CD4-positive, alpha-beta memory T cell (primary cell): ENCODE measurements at places on chromosomes 6 and 20.
A peak's percentile ranks its signal among the peaks of the same experiment; 100 is the strongest.

DNA sequence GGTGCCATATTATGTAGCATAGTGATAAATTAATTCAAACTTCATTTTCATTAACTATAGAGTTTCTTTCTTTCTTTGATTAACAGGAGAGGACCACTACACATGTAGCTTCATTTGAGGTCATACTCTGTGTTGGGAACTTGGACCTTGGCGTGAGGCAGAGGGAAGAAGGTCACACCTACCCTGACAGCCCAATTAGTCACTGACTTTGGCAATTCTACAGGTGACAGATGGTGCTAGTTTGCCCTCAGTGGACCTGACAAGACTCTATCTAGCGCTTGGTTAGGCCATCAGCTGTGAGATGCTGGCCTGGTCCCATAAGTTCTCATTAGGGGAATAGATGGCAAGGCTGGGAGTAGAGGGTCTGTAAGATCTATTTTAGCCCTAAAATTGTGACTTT lies 14.2 kb downstream of the SLX4IP start:
- DNase-seq, result no peak

- DNase-seq, result no peak
Observed at GRCh38 chr20:792248-792647, 23.9 kb upstream of the SLC52A3 start.

- DNase-seq, result no peak
Observed at GRCh38 chr6:10276106-10276505, 138.8 kb downstream of the TFAP2A start.

DNA sequence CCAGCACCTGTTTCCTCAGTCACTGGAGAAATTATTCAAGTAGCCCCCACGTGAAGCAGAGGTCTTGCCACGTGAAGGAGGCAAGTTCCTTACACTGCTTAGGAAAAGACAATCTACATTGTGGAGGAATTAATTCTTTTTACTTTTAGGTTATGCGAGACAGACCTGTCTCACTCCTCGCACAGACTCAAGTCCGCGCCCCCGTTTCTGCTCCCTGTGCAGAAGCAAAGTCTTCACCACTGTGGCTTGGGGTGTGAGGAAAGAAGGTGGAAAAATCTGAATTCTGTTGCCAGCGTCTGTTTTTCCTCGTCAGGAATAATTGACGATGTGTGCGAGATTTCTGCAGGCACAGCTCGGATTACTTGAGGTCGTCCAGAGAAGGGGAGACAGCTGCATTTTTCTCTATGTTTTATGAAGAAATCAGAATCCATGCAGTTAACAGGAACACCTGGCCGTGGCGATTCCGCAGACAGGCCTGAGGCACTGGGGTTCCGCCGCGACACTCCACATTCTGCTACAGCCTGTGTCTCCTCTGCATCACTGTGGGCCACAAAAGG lies 185.1 kb downstream of the SMOC2 start:
- no peak for DNase-seq

DNA sequence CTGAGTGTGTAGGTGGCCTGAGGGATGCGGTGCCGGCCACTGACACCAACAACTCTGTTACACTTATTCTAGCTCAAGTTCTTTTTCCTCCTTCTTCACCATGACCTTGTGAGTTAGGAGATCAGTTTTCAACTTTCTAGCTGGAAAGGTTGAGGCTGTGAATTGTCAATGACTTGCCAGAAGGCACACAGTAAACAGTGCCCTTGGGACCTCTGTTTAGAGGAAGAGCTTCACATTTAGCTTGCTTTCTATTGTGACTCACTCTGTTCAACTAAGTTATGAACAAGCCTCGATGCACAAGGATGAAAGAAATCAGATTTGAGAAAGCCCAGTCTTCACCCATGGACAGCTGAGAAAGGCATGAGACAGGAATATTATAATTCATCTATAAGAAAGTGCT lies 455.6 kb downstream of the MAFB start:
- DNase-seq, result no peak

GRCh38 chr20:1108437-1108920 lies 9.9 kb upstream of the PSMF1 start:
- DNase-seq, result peak; percentile 39

DNA sequence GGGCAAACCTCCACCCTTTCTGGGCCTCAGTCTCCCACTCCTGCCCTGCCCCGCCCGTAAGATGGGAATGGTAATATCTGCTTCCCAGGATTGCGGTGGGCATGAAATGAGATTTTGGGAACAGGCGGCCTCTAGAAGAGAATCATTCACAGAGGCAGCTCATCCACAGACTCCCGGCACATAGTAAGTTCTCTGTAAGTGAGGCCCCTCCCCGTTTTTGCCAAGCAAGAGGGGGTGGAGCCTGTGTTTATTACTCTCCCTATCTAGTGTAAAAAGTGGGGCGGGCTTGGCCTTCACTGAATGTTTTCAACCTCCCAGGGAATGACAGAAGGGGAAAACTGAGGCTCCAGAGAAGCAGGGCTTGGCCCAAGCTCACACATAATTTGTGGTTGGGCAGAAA lies 20.0 kb downstream of the SUN5 start:
- DNase-seq, result no peak

DNA sequence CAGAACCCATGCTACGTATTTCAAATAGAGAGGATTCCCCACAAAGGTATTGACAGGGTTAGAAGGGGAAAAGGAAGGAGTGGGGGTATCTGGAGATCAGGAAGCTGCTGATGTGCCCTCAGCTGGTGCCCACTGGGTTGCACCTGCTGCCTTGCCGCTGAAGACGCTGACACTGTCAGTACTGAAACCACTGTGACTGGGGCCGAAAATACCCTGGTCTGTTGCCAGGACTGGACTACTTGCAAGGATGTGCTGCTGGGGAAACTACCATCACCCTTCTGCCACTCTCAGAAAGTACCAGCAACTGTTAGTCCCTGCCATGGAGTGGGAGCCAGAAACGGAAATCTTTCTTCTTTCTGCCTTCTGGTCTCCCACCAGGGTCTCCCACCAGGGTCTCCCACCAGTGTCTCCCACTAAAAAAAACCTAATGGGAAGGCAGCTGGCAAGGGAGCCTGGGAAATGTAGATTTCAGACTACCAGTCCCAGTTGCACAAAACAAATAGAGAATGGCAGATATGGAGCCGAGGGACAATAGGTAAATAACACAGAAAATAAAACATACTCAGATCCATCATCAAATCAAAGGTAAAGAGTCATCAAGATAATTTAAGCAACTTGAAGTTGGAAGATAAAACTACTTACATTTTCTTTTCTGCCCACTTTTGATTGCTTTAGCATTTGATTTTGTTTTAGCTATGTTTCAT lies 204.8 kb downstream of the TPBG start:
- no peak for DNase-seq

DNA sequence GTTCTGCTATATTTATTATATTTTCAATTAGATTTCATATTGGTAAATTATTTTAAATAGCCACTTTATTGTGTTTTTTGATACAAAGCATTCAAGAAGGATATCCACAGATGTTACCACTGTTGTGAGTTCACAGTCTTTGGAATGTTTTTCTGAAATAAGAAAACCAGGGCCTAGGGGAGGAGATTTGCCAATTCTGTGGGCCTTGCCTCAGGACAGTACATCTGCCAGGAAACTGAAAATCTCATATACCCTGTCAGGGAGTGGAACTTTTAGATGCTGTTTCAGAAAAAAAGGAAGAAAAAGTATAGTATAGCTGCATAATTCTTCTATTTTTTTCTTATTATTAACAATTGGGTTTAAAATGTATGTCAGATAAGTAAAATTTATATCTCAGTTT lies 995.9 kb upstream of the ADGRB3 start:
- no peak for DNase-seq

- DNase-seq, result no peak
Observed at GRCh38 chr6:90496258-90497016, 90.4 kb downstream of the MAP3K7 start.

DNA sequence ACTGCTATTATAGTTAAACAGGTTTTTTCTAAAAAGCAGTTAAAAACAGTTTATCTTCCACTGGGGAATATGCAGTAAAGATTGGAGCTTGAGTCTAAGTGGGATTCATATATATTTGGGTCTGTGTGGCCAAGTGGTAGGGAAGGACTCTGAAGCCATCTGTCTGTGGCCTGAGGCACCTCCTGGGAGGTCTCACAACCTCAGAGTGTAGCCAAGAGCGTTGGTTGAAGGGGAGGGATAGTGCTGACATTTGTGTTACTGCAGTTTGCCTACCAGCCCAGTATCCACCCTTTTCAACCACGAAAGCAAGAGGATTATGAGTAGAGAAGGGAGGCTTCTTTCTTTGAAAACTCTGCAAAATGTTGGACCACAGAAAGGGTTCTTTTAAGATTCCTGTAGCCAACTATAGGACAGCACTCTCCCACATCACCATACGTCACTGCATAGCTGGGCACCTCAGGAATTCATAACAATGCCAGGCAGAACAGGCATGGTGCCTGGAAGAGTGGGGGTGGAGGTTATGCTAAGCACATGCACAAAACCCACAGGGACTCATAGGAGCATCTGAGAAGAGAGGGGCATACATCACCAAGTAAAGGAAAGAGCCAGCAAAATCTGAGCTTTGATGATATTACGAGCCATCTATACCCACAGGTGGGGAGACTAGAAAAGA lies 90.5 kb upstream of the HEY2 start:
- no peak for DNase-seq

DNA sequence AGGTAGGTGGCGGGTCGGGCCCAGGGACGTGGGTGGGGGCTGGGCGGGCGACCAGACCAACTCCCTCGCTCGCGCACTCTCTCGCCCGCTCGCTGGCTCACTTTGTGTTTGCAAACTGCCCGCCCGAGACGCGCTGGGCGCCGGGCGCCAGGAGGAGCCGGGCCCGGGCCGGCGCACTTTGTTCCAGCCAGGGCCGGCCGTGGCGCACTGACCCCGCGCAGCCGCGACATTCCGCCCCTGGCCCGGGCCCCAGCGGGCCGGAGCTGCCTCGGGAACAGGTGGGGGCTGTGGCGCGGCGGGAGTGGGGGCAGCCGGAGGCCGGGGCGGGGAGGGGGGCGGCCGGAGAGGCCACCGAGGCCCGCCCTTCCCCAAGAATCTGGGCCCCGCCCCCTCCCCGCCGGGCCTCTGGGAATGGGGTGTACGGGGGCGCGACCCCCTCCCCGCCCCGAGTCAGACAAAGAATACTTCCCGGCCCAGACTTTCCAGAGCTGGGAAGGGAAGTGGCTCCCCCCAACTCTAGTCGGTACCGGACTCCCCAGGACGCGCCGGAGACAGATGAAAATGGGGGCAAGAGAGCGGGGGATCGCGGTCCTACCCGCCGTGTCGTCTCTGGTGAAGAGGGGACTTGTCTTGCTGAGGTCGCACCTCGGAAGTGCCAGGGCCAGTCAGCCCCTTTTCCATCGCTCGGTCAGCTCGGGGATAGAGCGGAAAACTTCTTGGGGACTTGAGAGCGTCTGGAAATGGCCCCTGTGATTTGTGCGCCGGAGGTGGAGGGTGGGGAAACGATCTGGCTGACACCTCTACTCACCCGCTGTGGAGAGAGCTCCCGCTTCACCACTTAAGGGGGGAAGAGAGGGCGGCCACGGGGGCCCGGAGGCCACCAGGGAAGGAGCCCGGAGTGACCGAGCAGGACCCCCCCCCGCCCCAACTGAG lies 951 bp downstream of the FOXP4 start:
- peak; percentile 48 for DNase-seq

DNA sequence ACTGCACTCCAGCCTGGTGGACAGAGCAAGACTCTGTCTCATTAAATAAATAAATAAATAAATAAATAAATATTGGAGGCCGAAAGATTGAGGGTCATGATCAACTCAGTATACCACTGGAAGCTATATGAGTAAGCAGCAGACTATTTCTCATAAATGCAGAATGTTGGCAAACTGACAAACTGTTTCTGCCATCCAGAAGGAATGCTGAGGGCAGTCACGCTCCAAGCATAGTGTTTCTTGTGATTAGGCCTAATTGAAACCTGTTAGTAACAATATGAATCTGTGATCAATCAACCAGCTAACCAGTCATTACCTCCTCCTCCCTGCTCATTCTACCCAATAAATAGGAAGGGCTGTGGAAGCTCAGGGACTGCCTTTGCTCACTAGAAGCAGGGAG lies 15.2 kb upstream of the KCNK15 start:
- DNase-seq, result no peak

- DNase-seq, result no peak
Observed at GRCh38 chr6:125688138-125688537, 61.3 kb upstream of the HEY2 start.

GRCh38 chr6:42679358-42679757 lies 43.0 kb downstream of the PRPH2 start:
- no peak for DNase-seq

DNA sequence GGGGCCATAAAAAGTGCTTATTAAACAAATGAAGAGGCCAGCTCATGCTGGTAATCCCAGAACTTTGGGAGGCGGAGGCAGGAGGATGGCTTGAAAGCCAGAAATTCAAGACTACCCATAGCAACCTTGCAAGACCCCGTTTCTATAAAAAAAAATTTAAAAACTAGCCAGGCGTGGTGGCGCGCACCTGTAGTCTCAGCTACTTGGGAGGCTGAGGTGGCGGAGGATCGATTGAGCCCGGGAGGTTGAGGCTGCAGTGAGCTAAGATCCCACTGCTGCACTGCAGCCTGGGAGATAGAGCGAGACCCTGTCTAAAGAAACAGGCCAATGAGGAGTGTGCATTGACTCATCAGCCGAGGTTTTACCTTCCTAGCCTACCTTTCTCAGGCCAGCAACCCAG lies 15.2 kb downstream of the NPEPL1 start:
- no peak for DNase-seq

DNA sequence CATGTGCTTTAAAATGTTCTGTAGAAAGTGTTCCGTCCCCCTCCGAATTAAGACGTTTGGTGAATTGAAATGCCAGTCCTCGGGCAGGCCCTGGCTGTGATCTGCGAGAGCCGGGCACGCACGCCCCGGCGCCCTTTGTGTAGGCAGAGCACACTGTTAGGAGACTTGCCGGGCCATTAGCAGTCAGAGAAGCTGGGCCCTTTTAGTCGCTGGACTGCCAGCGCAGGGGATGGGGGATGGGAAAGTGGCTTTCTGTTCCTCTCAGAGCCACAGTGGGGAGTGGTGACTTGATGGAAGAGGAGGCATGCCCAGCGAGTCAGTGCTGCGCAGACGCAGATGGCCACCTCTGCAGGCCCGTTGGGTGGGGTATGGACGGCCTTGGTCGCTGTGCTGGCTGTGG lies 2.2 kb downstream of the PPP1R3G start:
- no peak for DNase-seq

GRCh38 chr20:49482621-49483017 lies at the start of gene KCNB1:
Gene KCNB1, minus strand, starts transcription at chr20:49482668. Its CDS starts 188 bp downstream, at chr20:49482480.
- peak; percentile 42 for DNase-seq
